Activated B cell treated with CpG ODN at 0.5 μM for 24 hours (primary cell): ENCODE measurements at places on chromosomes 3 and 15. TPM values are rescaled to one million over a fixed set of nuclear protein-coding genes. Genes with fewer than 3 reads are reported as not detected.
A peak's percentile ranks its signal among the peaks of the same experiment; 100 is the strongest.

ACOX2 gene
- not detected in 2 replicates for total RNA-seq

MORC1 gene
- total RNA-seq: not detected in 2 replicates

SCG5 gene
- 0.27 TPM in 1 of 2 replicates, not detected in the other for total RNA-seq

LMOD3 gene
- not detected in 2 replicates for total RNA-seq

CFAP44 gene
- total RNA-seq: 10.4 and 14.9 TPM in 2 replicates

TUSC7 gene
- not detected in 2 replicates for total RNA-seq

RHCG gene
- total RNA-seq: not detected in 2 replicates

GRCh38 chr3:11199902-11200845, 45.9 kb downstream of the HRH1 start:
- H3K4me1 ChIP-seq: no peaks in the 10 kb centered on the region
- H3K36me3 ChIP-seq: no peaks in the 10 kb centered on the region
- no peak for DNase-seq
- H3K4me3 ChIP-seq: no peak overlapping the region
- H3K27ac ChIP-seq: no peak overlapping the region
- peaks cover 26% of the 10 kb centered on the region for H3K27me3 ChIP-seq

GRCh38 chr3:72058493-72059081, 273.6 kb upstream of the PROK2 start:
- peaks cover 5% of the 10 kb centered on the region for H3K27me3 ChIP-seq
- no peak overlapping the region for H3K27ac ChIP-seq
- no peaks in the 10 kb centered on the region for H3K4me1 ChIP-seq
- no peak overlapping the region for H3K4me3 ChIP-seq

GRCh38 chr3:183818706-183819624, 6.4 kb downstream of the MAP6D1 start:
- no peak overlapping the region for H3K27ac ChIP-seq
- DNase-seq: no peak
- peaks cover 15% of the 10 kb centered on the region for H3K36me3 ChIP-seq
- no peaks in the 10 kb centered on the region for H3K27me3 ChIP-seq
- H3K4me3 ChIP-seq: no peak overlapping the region

GRCh38 chr3:193842029-193842798, 249.2 kb downstream of the OPA1 start:
- DNase-seq: peak; percentile 24
- H3K27ac ChIP-seq: peak overlapping the region; percentile 81
- H3K4me3 ChIP-seq: peak overlapping the region; percentile 72
- no peaks in the 10 kb centered on the region for H3K36me3 ChIP-seq
- H3K27me3 ChIP-seq: peaks cover 2% of the 10 kb centered on the region

- DNase-seq: no peak
- peaks cover 3% of the 10 kb centered on the region for H3K27me3 ChIP-seq
- H3K4me3 ChIP-seq: no peak overlapping the region
- no peak overlapping the region for H3K27ac ChIP-seq
Observed at GRCh38 chr15:33114374-33114717, 80.2 kb downstream of the FMN1 start.

GRCh38 chr3:42273361-42273760, 7.4 kb upstream of the CCK start:
- no peak overlapping the region for H3K27ac ChIP-seq
- H3K36me3 ChIP-seq: no peaks in the 10 kb centered on the region
- H3K4me3 ChIP-seq: no peak overlapping the region
- no peak for DNase-seq
- no peaks in the 10 kb centered on the region for H3K4me1 ChIP-seq

DNA sequence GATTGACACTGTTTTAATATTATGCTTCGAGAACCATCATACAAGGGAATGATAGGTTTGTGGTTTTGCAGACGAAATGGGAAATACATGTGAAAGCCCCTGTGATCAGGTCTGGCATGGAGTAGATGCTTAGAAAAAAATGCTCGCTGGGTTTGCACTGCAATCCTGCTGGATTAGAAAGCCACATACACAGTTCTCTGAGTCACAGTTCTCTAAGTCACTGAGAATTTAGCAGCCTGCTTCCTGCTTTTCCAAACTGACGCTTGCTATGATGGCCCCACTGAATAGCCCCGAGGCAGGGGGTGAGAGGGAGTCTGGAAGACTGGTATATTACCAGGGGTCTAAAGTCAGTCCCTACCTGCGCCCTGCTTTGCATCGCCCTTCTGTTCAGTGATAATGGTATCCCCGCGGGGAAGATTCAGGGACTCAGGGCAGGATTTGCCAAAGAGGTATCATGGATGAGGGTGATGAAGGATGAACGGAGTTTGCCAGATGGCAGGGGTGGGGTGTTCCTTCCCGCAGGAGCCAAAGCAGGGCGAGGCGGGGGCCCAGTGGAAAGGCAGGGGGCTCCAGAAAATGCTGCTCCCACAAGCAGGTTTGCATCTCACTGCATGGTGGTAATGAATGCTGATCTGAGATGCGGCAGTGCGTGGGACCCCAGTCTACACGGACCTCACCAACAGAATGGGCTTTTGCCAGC, 82.3 kb downstream of the IQSEC1 start:
- no peaks in the 10 kb centered on the region for H3K27me3 ChIP-seq
- H3K4me3 ChIP-seq: no peak overlapping the region
- peak overlapping the region; percentile 56 for H3K27ac ChIP-seq
- peaks cover 82% of the 10 kb centered on the region for H3K4me1 ChIP-seq

GRCh38 chr3:119311081-119311925, 17.1 kb downstream of the ARHGAP31 start:
- H3K27ac ChIP-seq: no peak overlapping the region
- H3K36me3 ChIP-seq: peaks cover 20% of the 10 kb centered on the region
- H3K4me3 ChIP-seq: no peak overlapping the region

- peaks cover 72% of the 10 kb centered on the region for H3K4me1 ChIP-seq
- DNase-seq: no peak
- peak overlapping the region; percentile 58 for H3K4me3 ChIP-seq
- H3K27me3 ChIP-seq: no peaks in the 10 kb centered on the region
- H3K27ac ChIP-seq: peak overlapping the region; percentile 86
Observed at GRCh38 chr15:78168608-78169007, 19.4 kb downstream of the IDH3A start.

- no peak for DNase-seq
- no peaks in the 10 kb centered on the region for H3K36me3 ChIP-seq
- H3K27me3 ChIP-seq: no peaks in the 10 kb centered on the region
- H3K4me3 ChIP-seq: no peak overlapping the region
- no peaks in the 10 kb centered on the region for H3K4me1 ChIP-seq
Observed at GRCh38 chr3:118412503-118412902, 622.1 kb downstream of the IGSF11 start.

DNA sequence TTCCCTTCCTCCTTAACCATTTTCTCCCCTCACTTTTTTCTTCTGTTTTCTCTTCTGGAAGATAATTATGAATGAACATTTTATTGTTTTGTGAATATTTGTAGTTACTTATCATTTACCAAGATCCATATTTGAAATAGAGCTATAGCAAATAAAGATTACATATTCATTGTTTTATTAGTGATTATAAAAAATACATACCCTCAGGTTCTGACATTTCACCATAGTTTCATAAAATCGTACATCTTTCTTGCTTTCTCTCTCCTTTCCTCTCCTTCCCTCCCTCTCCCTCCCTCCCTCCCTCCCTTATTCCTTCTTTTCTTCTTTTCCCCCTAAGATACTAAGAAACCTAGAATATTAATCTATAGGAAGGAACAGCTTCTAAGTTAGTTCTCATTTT, 410.9 kb upstream of the GOLIM4 start:
- H3K27ac ChIP-seq: no peak overlapping the region
- DNase-seq: no peak
- H3K27me3 ChIP-seq: no peaks in the 10 kb centered on the region
- no peaks in the 10 kb centered on the region for H3K4me1 ChIP-seq
- no peaks in the 10 kb centered on the region for H3K36me3 ChIP-seq

- H3K36me3 ChIP-seq: peaks cover 4% of the 10 kb centered on the region
- no peak overlapping the region for H3K27ac ChIP-seq
- H3K4me1 ChIP-seq: peaks cover 32% of the 10 kb centered on the region
- no peak for DNase-seq
- H3K27me3 ChIP-seq: no peaks in the 10 kb centered on the region
- H3K4me3 ChIP-seq: no peak overlapping the region
Observed at GRCh38 chr3:194900854-194901522, 215.3 kb downstream of the FAM43A start.

DNA sequence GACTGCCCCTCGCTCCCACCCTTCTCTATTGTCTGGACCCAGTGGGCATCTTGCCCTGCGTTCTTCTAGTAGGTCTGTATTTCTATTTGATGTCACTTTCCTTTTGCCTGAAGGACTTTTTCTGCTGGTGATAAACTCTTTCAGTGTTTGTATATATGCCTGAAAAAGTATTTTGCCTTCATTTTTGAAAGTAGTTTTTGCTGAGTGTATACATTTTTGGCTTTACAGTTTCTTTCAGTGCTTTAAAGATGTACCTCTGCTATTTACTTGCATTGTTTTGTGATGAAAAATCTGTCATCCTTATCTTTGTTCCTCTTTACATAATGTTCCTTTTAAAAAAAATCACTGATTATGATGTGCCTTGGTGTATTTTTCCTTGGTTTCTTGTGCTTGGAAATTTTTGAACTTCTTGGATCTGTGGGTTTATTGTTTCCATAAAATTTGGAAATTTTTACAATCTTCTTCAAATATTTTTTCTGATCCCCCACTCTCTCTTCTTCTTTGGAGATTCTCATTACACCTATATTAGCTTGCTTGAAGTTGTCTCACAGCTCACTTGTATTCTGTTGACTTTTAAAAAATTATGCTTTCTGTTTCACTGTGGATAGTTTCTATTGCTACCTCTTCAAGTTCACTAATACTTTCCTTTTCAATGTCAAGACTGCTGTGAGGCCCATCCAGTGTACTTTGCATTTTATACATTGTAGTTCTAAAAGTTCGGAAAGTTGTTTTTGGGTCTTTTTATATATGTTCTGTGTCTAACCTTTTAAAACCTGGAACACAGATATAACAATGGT, 67.8 kb downstream of the RGMA start:
- H3K4me3 ChIP-seq: no peak overlapping the region
- DNase-seq: no peak
- peaks cover 97% of the 10 kb centered on the region for H3K36me3 ChIP-seq
- peaks cover 35% of the 10 kb centered on the region for H3K4me1 ChIP-seq

DNA sequence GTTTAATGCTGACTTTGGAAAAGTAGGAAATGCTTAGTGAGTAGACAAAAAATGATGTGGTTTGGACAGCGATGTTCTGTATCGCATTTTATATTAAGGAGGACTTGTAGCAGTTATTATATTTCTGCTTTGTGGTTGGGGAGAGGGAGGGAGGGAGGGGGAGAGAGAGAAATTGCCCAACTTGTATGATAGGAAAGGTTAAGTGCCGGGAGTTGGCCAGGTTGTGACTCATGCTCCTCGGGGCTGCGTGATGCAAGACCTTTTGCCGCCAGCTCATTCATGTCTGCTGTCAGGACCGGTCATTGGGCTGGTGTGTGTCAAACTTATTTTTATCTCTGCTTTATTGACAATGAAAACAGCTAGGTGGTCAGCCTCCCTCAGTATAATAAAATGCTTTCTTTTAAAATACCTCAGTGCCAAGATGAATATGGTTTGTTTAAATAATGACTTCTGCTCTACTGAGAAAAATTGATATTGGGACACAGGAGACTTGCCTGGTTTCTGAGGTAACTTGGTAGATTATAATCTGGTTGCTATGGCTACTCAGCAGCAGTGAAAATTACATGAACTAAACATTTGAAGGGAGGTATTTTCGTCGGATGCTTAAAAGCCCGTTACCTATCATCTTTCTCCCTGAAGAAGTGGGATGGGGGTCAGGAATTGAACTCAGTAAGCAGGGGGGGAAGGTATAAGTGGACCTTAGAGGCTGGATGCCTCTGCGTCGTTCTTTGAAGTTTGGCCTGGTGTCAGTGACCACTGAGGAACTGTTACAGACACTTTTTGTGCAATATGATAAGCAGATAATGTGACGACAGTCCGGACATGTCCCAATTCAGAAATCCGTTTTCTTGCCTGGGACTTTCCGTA, 90.7 kb downstream of the FNDC3B start:
- peaks cover 8% of the 10 kb centered on the region for H3K27me3 ChIP-seq
- no peak overlapping the region for H3K4me3 ChIP-seq
- DNase-seq: no peak
- peaks cover 2% of the 10 kb centered on the region for H3K4me1 ChIP-seq
- no peaks in the 10 kb centered on the region for H3K36me3 ChIP-seq

DNA sequence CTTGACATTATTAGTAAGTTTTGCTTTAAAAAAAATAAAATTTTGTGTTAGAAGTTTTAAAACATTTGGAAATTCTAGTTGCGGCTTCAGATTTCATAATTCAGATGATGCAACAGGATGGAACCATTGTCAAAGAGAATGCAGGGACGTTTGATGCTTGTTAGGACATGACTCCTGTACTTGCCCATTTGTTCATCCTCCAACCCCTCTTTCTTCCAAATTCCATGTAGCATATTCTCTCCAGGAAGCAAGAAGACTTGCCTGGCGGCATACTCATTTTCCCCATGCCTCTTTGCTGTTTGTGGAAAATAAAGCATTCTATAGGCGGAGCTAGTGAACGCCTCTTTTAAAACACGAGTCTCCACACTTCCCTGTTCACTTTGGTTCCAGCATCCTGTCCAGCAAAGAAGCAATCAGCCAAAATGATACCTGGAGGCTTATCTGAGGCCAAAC, at the start of gene CSTA:
CSTA (plus strand) TSS at position 378 of the 453 bp plus-strand sequence; CDS start at position 423, 45 bp downstream.
- no peaks in the 10 kb centered on the region for H3K27me3 ChIP-seq
- no peak for DNase-seq
- no peaks in the 10 kb centered on the region for H3K36me3 ChIP-seq

DNA sequence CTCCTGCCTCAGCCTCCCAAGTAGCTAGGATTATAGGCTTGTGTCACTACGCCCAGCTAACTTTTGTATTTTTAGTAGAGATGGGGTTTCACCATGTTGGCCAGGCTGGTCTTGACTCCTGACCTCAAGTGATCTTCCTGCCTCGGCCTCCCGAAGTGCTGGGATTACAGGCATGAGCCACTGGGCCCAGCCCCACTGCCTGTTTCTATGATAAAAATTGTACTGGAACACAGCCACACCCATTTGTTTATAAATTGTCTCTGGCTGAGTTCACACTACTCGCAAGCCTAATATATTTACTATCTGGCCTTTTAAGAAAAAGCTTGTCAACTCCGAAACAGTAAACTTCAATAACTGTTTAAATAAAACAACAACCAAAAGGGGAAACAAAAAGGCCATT, 309.4 kb upstream of the WNT5A start:
- H3K27me3 ChIP-seq: no peaks in the 10 kb centered on the region
- no peak overlapping the region for H3K27ac ChIP-seq
- H3K4me3 ChIP-seq: no peak overlapping the region
- no peaks in the 10 kb centered on the region for H3K36me3 ChIP-seq

DNA sequence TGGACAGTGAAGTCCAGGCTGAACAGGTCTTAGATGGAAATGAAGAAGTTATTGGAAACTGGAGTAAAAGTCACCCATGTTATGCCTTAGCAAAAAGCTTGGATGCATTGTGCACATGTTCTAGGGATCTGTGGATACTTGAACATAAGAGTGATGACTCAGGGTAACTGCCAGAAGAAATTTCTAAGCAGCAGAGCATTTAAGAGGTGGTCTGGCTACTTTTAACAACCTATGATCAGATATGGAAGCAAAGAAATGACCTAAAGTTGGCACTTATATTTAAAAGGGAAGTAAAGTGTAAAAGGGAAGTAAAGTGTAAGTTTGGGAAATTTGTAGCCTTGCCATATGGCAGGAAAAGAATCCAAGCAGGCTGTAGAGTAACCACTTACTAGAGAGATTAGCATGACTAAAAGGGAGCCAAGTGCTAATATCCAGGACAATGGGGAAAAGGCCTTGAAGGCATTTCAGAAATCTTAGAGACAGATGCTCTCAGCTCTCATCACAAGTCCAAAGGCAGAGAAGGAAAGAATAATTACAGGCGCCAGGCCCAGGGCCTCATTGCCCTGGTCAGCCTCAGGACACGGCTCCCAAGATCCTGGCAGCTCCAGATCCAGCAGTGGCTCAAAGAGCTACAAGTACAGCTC, 73.9 kb upstream of the KCNH8 start:
- H3K27ac ChIP-seq: no peak overlapping the region
- no peak for DNase-seq
- H3K4me3 ChIP-seq: no peak overlapping the region
